ENCODE measurements at places on chromosomes 4 and X.

DNA sequence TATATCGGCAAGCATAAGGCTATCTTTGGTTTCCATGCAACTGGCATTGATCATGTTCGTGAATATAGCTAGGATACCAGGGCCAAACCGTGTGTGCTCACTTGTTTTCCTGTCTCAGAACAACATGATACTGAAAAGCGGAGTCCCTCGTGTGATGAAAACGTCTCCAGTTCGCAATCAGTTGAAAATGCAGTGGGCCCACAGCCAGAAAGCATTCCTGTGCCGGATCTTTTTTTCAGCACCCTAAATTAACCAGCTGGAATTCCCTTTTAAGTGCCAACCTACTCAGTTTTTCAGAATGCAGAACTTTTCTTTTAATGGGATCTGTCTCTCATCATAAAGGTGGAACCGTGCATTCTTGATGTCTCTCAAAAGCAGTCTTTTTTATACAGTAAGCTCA lies 130.8 kb upstream of the FRG1 start:
- DNase-seq, result no peak

GRCh38 chr4:7347981-7348380 lies 86.7 kb downstream of the PSAPL1 start:
- no peak for DNase-seq

GRCh38 chrX:12997906-12998687 lies 23.2 kb downstream of the TMSB4X start:
- DNase-seq, result no peak

DNA sequence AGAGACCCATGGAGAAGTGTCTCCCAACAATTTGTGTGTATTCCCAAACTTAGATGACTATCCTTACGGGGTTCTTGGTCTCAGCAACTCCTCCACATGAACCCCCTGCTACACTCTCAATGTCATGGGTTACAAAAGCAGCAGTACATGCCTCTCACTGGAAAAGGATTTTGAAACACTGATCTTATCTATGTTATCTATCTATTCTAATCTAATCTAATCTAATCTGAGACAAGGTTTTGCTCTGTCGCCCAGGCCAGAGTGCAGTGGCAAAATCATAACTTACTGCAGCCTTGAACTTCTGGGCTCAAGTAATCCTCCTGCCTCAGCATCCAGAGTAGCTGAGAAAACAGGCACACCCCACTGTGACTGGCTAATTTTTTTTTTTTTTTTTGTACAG lies 19.3 kb downstream of the TSPAN5 start:
- no peak for DNase-seq

GRCh38 chrX:103586314-103586646 lies 965 bp downstream of the TCEAL4 start:
- DNase-seq, result no peak

- DNase-seq, result no peak
Measured at GRCh38 chr4:20195071-20195885, 56.4 kb upstream of the SLIT2 start.

DNA sequence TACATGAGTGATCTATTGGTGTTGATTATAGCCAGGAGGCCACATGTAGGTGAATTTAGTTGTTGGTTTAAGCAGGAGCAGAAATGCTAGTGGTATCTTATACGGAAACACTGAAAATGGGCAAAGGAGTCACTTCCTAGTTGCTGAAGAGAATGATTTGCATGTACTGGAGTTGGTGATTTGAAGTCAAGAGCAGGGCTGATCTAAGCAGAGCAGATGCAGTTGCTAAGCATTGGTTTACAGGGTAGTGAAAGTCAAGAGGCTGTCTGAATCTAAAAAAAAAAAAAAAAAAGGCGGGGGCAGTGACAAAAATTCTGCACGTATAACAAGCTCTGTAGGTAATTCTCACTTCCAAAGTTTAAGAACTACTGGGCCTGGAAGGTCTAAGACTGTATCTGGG lies 90.4 kb upstream of the HPRT1 start:
- DNase-seq, result no peak

DNA sequence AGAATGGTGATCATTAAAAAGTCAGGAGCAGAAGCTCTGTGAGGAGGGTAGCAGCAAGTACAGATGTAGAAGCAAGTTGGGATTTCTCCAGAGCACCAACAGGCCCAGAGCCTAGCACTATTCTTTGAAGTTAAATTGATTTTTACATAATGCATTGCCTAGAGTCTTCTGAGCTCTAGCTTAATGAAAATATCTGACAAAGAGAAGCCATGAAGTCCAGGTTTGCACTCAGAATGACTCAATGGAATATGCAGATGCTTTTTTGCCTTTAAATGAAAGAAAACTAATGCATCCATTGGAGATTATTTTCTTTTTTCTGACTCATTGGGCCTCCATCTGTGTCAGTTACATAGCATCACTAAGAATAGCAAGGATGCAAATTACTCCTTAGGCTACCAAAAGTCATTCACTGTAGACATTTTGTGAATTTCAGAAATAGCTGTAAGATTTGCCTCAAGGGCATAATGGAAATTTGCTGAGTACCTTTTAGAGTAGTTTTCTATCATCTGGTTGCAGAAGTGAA lies 91.0 kb downstream of the EDA2R start:
- no peak for DNase-seq

GRCh38 chr4:1204286-1204827 lies 32.0 kb upstream of the SPON2 start:
- DNase-seq, result no peak

DNA sequence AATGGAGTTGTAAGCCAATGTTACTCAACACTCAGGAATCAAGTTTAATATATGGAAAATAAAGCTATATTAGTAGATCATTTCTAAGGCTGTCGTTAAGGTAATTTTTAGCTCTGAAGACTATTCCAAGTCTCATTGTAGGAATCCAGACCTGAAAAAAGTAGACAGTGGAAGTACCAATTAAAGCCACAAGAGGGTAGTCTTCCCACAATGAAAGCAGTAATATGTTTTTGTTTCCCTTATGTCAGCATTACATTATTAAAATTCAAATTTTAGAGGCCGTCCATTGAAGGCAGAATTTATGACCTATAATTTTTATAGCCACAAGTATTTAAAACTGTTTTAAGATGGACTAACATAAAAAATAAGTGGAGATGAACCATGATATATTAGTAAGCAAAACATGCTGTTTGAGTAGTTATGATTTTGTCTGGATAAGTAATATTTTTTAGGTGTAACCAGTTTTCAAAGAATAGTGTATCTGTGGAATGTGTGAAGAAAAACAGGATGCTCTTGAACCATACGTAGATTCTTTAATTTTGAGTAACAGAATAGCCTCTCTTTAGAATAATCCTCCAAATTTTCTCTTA lies 372.6 kb upstream of the TECRL start:
- no peak for DNase-seq

DNA sequence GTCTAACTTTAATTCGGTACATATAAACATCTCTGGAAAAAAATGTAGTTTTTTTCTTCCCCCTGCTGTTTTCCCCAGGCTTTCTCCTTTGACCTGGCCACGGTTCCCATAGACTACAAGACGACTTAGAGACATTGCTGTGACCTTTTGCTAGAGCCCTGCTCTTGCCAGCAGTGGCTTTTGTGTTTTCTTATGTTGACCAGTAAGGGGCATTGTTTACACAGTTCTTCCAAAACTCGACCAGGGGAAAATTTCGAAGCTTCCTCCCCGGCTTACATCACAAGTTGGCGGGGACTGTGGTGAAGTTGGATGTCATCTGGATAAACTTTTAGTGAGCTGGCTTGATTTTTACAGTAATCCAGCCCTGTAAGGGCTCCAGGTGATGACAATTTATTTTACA lies 9.3 kb downstream of the CCDC160 start:
- DNase-seq, result no peak

DNA sequence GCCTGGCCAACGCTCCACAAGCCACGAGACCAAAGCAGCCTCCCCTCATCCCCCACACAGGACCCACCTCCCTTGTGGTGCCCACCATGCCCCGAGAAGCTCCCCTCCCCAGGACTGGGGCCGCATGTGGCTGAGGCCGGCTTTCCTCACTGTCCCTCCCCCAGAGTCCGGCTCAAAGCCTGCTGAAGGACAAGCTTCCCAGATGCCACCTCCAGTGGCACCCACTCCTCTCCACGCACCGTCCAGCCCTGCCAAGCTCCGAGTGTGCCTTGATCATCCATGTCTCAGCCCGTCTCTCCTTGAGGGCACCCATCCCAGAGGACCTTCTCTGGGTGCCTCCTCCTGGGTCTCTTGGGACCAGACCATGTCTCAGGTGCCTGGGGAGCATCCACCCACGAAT lies 58.8 kb upstream of the MXD4 start:
- DNase-seq, result no peak
